ENCODE measurements at places on chromosomes 11 and 22.

GRCh38 chr11:114440121-114440860 is 1.0 kb downstream of the REXO2 start:
- DNase-seq, result no peak

GRCh38 chr11:119148720-119149017 is 183 bp upstream of the ABCG4 start:
- no peak for DNase-seq

DNA sequence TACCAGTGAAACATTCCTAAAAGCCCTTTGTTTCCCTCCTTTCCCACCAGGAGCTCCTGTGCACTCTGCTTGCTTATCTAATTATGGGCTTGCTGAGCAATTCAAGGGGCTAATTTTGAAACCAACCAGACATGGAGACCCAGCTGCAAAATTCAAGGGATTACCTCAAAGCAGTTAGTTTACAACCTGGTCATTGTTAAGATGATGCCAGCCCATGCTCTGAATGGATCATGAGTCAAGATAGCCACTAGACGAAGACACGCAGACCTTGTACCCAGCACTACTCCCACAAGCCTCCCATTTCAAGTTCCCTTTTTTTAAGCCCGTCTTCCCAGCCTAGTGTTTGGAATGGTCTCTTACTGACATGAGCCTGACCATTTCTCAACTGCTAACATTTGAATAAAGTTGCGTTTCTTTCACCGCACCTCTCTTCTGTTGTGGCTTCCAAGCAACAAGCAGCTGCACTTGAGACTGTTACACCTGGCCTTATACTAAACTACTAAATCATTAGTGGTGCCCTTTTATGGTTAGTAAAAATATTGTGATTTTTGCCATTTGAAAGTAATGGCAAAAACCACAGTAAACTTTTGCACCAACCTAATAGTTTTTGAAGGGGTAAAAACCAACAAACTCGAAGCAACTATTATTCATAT is 315.3 kb upstream of the LUZP2 start:
- no peak for DNase-seq

DNA sequence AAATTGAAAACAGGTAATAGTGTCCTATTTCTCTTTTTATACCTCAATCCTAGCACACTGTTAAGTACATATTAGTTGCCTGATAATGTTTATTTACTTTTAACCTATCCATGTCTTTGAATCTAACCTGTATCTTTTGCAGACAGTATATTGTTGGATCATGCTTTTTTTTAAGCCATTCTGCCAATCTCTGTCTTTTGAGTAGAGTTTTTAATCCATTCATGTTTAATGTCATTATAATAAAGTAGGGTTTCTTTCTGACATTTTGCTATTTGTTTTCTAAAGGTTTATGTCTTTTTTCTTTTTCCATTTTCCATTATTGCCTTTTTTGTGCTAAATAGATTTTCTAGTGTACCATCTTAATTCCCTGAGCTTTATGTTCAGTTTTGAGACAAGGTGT is 23.8 kb upstream of the DEPDC7 start:
- no peak for DNase-seq

- DNase-seq, result no peak
Observed at GRCh38 chr11:45379162-45379863, 93.2 kb upstream of the SYT13 start.

DNA sequence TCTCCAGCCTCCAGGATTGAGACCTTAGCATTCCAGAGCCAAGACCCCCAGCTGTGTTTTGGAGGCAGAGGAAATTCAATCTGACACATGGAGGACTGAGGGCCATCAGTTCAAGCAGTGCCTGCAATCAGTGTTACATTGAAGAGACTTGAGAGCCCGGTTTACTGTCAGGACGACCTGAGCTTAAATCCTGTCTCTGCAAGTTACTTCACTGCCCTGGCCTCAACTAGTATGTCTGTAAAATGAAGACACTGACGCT is 35.1 kb downstream of the TRIM29 start:
- no peak for DNase-seq

GRCh38 chr11:70304208-70304603 is 33.7 kb downstream of the PPFIA1 start:
- DNase-seq, result no peak

DNA sequence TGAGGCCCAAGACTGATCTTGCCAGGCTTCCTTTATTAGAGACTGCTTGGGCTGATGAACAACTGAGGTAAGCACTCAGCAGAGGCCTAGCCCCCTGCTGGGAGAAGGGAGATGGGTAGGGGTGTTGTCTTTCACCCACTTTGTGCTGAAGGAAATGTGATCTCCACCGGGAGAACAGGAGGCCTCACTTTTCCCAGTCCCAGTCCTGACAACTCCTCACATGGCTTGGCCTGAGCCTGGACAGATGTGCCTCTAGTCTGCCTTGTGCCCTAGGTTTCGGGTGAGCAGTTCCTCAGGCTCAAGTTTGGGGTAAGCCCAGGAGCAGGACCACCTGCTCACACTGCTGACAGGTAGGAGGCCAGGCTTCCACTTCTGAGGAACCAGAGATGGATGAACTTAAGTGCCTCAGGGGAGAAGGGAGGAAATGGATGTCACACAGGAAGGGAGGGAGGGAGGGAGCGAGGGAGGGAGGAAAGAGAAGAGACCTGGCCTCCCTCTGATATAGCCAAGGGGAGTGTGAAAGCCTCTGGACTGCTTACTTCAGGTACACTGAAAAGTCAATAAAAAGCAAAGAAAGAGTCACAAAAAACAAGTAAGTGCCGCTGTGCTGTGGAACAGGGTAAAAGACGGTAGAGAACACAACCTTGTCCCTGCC is 8.1 kb downstream of the CLPB start:
- DNase-seq, result no peak

- DNase-seq, result no peak
Observed at GRCh38 chr11:86593833-86594232, 78.6 kb downstream of the ME3 start.

DNA sequence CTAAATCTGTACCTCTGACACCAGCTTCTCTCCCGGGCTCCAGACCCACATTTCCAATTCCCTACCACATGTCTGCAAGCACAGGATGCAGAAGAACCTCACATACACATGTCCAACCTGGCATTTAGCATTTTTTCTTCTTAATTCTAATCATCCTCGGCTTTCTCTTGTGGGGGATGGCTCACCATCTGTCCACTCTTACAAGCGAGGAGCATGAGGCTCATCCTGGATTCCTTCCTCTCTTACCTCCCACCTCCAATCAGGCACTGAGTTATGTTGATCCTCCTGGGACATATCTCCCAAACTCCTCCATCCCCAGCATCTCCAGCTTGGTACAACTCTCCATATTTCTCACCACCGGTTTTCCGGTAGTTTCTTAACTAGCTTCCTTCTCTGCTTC is 149.8 kb upstream of the LARGE1 start:
- no peak for DNase-seq

DNA sequence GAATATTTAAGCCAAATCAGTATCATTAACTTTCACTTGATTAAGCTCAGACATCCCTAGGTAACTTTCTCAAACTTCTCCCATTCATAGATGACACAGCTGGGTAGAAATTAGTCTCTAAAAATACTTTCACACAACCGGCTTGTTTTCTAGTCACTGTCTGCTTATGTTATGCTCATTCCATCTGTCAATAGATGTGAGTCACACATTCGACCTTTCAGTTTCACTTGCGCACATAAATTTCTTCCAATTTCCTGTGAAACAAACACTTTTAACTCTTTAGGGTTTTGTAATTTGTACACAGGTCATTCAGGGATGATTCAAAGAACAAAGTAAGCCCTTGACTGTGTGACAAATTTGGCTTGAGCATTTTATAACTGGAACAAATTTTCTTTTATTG is 723.0 kb downstream of the KCNA4 start:
- DNase-seq, result no peak

GRCh38 chr11:10314199-10315072 is 9.6 kb downstream of the ADM start:
- DNase-seq, result no peak

- DNase-seq, result no peak
Observed at GRCh38 chr11:95794086-95794485, 3.8 kb downstream of the CEP57 start.

DNA sequence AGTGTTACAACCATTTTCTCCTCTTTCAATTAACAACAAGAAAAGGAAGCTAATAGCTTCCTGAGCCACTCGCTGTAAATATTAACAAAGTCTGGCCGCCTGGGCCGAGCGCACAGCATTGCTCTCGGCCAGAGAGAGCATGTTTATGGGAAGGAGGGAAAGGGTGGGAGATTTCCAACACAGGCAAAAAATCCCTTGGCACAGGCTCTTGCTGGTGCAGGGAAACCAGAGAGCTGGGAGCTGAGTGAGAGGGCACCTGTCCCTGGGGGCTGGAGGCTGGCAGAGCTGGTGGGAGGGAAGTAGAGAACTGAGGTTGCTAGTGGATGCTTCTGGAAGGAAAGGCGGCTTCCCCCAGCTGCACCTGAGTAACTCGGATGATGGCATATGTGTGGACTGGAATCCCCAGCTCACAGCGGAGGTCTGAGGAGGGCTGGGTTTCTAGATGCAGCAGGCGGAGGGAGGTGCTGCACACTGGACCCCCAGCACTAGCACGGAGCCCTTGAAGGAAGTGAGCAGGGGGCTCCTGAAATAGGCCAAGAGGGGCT is 59.6 kb downstream of the FLRT1 start:
- no peak for DNase-seq

- DNase-seq, result no peak
Observed at GRCh38 chr11:64102005-64102738, 63.7 kb downstream of the MACROD1 start.

All from stimulated activated CD4-positive, alpha-beta T cell treated with anti-CD3 and anti-CD28 coated beads, Interleukin-4, amount 100 ng/mL, for 48 hours (primary cell).